ENCODE measurements at places on chromosomes 1 and 21.

- DNase-seq = no peak
These were observed 387.2 kb upstream of the NCAM2 start for GRCh38 chr21:20611008-20611407.

- no peak for DNase-seq
These were observed 15.5 kb upstream of the NMNAT2 start for GRCh38 chr1:183433703-183434102.

DNA sequence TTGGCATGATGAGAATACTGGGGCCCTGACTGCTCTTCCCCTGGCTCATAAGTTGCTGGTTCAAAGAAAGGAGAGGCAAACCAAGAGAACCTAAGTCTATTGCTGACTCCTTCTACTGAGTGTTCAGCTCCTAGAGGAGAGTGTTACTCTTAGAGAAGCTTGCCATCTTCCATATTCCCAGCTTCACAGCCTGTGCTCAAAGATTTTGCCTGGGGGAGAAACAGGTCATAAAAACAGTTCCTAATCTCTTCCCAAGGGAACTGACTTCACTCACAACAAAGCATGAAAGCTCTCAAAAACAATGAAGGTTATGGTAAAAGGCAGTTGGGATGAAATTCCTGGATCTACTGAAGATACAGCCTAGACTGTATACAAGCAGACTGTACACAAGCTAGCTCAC, 37.1 kb downstream of the LRRC40 start:
- DNase-seq = no peak

GRCh38 chr1:34002810-34003209, 138.9 kb downstream of the HMGB4 start:
- no peak for DNase-seq

DNA sequence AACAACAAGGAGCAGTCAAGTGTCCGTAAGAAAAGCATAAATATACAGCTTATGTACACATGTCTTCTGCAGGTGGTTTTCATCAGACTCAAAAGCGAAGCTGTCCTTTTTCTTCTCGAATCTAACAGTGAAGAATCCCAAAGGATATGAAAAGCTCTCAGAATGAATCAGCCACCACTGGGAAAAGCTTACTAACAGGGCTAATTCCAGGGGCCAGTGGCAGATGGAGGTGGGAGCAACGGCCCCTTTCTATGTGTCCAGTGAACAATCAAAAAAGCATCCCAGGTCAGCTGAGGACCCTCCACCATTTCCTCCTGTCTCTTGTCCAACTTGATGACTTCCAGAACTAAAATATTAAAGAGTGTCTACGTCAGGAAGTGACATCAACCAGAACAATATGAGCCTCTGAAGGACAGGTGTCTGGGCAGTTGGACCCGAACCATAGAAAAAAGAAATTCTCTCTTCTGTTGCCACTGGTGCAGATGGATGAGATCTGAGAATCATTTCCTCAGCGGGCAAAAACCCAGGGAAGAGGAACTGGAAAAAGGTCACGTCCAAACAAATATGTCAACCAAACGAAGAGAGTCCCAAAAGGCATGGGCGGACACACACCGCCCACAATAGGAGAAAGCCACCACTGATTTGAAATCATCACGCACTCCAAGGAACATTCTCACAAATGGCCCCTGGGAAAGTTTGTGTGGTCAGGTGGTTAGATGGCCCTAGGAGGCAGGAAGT, 70.4 kb upstream of the TIAM1 start:
- no peak for DNase-seq

- DNase-seq = no peak
These were observed 20.5 kb downstream of the DAP3 start for GRCh38 chr1:155709391-155709790.

GRCh38 chr1:27594564-27595510, 9.1 kb downstream of the AHDC1 start:
- DNase-seq = no peak

GRCh38 chr1:117664314-117664713, 58.5 kb downstream of the TENT5C start:
- no peak for DNase-seq

GRCh38 chr1:66980745-66981367, 56.1 kb downstream of the MIER1 start:
- DNase-seq = no peak

- DNase-seq = no peak
These were observed 17.9 kb upstream of the FMOD start for GRCh38 chr1:203368624-203369451.
